Stimulated activated naive B cell treated with anti-CD40 and anti-IgM and Interleukin-4, amounts not matched to agents 10 μg/mL and 1 μg/mL and 100 μg/mL, for 72 hours (primary cell): ENCODE measurements at places on chromosomes 16 and 17.
A peak's percentile ranks its signal among the peaks of the same experiment; 100 is the strongest.

GRCh38 chr16:84593825-84594724 is 23.8 kb downstream of the COTL1 start:
- H3K36me3 ChIP-seq = peaks cover 61% of the 10 kb centered on the region
- DNase-seq = peak; percentile 78
- H3K4me3 ChIP-seq = peak overlapping the region; percentile 73
- peak overlapping the region; percentile 94 for H3K27ac ChIP-seq

DNA sequence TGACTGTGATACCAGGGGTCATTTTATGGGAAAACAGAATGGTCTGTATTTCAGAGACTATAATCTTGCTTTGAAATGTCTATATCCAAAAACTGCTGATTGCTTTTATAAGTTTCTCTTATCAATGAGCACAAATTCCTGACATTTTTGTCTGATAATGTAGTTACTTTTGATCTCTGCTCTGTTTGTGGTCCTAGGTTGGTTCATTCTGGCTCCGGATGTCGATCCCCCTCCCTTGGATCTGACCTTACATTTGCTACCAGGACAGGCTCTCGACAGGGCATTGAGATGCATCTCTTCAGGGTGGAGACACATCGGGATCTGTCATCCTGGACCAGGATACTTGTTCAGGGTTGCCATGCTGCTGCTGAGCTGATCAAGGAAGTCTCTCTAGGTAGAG is 27.3 kb upstream of the VPS4A start:
- H3K27me3 ChIP-seq = no peaks in the 10 kb centered on the region
- H3K4me3 ChIP-seq = no peak overlapping the region
- DNase-seq = no peak
- no peaks in the 10 kb centered on the region for H3K4me1 ChIP-seq
- no peak overlapping the region for H3K27ac ChIP-seq
- H3K36me3 ChIP-seq = no peaks in the 10 kb centered on the region

GRCh38 chr17:57242148-57242547 is 14.2 kb upstream of the MSI2 start:
- no peak overlapping the region for H3K4me3 ChIP-seq
- H3K27ac ChIP-seq = no peak overlapping the region

DNA sequence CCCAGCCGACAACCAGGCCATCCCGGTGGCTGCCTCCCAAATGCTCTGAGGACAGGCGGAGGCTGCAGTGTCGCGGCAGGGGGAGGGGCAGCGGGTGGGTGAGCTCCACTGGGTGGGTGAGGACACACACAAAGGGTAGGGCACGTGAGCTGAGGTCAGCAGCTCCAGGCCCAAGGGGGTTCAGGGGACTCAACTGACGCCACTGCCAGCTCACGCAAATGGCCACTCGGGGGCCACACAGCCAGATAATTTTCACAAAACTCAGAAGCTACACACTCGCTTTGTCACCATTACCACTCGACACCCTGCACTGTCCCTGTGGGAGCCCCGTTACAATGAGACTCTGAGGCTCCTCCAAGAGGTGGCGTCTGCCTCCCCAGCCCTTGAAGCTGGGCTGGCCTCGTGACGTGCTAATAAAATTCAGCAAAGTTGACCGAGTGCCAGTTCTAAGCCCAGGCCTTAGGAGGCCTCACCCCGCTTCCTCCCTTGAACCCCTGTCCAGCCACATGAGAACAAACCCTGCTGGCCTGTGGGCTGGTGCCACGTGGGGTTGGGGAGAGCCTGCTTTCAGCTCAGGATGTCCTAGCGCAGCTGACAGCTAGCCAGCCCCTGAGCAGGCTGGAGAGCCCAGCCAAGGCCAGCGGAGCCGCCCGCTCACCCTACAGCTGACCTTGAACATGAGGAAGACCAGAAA is 56.9 kb downstream of the RMI2 start:
- no peak overlapping the region for H3K4me3 ChIP-seq
- H3K27me3 ChIP-seq = peaks cover 4% of the 10 kb centered on the region
- H3K27ac ChIP-seq = no peak overlapping the region
- DNase-seq = no peak

GRCh38 chr17:8465356-8465755 is 29.7 kb downstream of the NDEL1 start:
- DNase-seq = no peak
- H3K27ac ChIP-seq = peak overlapping the region; percentile 73
- no peaks in the 10 kb centered on the region for H3K27me3 ChIP-seq
- H3K4me1 ChIP-seq = peaks cover 28% of the 10 kb centered on the region

DNA sequence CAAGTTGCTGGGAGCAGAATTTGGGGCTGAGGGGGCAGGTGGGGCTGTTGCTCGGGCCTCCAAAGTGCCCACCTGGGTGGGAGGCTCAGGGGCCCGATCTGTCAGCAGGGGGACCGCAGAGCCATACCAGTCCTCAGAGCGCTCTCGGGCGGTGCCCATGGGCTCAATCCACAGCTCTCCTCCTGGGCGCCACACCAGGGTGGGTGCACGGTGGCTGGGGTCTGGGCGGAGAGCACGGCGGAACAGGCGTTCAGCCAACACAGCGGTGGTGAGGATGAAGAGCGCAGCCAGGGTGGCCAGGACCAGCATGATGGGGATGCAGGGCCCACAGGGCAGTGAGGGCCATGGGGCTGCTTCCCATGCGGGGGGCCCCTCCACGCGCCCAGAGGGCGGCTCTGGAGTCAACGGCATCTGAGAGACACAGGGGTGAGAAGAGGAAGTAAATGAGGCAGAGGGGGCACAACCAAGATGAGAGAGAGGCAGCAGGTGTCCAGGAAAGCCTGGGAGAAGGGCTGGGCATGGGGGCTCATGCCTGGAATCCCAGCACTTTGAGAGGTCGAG is 1.2 kb downstream of the C16orf54 start:
- H3K27me3 ChIP-seq = no peaks in the 10 kb centered on the region
- no peak for DNase-seq
- peaks cover 21% of the 10 kb centered on the region for H3K36me3 ChIP-seq
- peak overlapping the region; percentile 99 for H3K27ac ChIP-seq

DNA sequence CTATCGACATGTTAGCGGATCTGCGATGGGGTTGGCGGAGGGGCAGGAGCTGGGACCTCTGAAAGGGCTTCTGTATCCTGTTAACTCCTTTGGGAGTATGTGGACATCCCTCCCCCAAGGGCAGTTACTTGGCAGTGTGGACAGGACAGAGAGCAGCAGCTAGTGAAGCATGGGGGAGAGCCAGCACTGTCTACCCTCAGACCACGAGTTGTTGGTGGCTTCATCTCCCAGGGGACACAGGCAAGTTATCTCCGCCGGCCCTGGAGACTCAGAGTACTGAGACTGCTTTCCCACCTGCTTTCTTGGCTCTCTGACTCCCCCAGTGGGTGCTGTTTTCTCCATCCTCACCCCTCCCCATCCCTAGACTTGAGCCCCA is 5.3 kb upstream of the GFAP start:
- no peak for DNase-seq
- no peak overlapping the region for H3K27ac ChIP-seq
- H3K4me3 ChIP-seq = peak overlapping the region; percentile 26
- H3K36me3 ChIP-seq = no peaks in the 10 kb centered on the region

- H3K36me3 ChIP-seq = no peaks in the 10 kb centered on the region
- H3K4me3 ChIP-seq = no peak overlapping the region
- no peaks in the 10 kb centered on the region for H3K4me1 ChIP-seq
- no peak for DNase-seq
- H3K27ac ChIP-seq = no peak overlapping the region
Measured at GRCh38 chr16:48022496-48022895, 133.3 kb downstream of the ABCC12 start.

- no peak for DNase-seq
- peaks cover under 1% of the 10 kb centered on the region for H3K27me3 ChIP-seq
- peak overlapping the region; percentile 95 for H3K27ac ChIP-seq
- peaks cover 6% of the 10 kb centered on the region for H3K36me3 ChIP-seq
Measured at GRCh38 chr17:44343510-44344209, 1.4 kb upstream of the GRN start.

DNA sequence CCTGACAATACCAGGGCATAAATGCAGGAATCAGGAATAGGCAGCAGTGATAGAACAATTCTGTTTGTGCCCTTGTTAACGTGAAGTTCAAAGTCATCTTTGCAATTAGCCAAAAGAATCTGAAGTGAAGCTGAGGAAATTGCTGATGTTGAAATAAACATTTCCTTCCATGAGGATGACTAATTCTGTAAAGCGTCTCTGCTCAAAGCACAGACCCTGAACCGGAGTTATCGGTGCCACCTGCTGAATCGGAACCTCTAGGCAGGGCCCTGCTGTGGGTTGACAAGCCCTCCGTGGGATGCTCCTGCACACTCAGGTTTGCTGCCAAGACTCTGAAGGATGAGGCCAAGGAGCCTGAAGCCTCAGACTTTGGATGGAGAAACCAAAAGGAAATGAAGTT is 37.0 kb upstream of the CDH1 start:
- H3K27me3 ChIP-seq = peaks cover 4% of the 10 kb centered on the region
- peaks cover 2% of the 10 kb centered on the region for H3K36me3 ChIP-seq
- H3K27ac ChIP-seq = no peak overlapping the region
- no peak for DNase-seq

- no peak for DNase-seq
- no peak overlapping the region for H3K27ac ChIP-seq
- no peak overlapping the region for H3K4me3 ChIP-seq
- H3K27me3 ChIP-seq = peaks cover 56% of the 10 kb centered on the region
- H3K4me1 ChIP-seq = no peaks in the 10 kb centered on the region
Measured at GRCh38 chr17:34511931-34512330, 67.5 kb upstream of the TMEM132E start.

- peaks cover 41% of the 10 kb centered on the region for H3K4me1 ChIP-seq
- H3K36me3 ChIP-seq = no peaks in the 10 kb centered on the region
Measured at GRCh38 chr16:85978291-85978775, 79.4 kb downstream of the IRF8 start.

DNA sequence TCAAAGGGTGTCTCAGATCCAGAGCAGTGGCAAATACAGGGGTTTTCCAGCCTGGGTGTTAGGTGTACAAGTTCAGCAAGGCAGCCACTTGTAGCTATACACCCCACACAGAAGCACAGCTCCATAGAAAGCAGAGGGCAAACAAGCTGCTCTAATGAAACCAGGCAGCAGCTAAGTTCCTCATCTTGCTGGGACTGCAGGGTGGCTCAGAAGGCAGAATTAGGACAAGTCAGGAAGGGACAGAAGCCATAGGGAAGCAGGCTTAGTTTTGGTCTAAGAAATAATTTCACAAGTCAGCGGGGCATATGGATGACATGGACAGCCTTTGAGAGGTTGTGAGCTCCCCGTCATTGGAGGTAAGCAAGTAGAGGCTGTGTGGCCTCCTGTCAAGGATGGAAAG is 23.7 kb downstream of the CNGB1 start:
- no peak overlapping the region for H3K4me3 ChIP-seq
- peaks cover 9% of the 10 kb centered on the region for H3K27me3 ChIP-seq
- H3K36me3 ChIP-seq = no peaks in the 10 kb centered on the region
- no peak overlapping the region for H3K27ac ChIP-seq

DNA sequence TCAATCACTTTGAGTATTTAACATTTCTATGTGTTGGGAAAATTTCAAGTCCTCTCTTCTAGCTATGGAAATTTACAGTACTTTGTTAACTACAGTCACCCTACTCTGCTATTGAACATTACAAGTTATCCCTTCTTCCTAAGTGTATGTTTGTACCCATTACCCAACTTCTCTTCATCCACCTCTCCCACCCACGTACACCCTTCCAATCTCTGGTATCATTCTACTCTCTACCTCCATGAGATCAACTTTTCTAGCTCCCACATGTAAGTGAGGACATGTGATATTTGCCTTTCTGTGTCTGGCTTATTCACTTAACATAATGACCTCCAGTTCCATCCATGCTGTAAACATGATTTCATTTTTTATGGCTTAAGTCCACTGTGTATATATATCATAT is 3.2 kb upstream of the ZNF688 start:
- H3K27me3 ChIP-seq = no peaks in the 10 kb centered on the region
- peaks cover 4% of the 10 kb centered on the region for H3K36me3 ChIP-seq
- no peak for DNase-seq
- H3K4me1 ChIP-seq = peaks cover 10% of the 10 kb centered on the region
- no peak overlapping the region for H3K4me3 ChIP-seq

DNA sequence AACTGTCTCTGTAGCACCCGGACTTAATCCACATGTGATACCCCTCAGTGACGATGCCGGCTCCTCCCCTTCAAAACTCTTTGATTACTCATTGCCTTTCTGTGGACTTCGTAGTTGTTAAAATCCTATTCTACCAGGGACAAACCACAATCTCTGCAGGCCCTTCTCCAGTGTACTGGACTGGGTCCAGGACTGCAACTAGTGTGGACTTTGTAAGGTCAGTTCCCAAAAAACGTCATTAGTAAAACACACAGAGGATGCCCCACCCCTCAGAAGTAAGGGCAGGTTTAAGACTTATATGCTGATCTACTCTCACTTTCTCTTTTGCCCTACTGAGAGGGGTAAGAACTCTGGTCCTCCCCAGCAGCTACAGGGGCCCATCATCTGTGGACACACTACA is 10.5 kb upstream of the NUDT7 start:
- no peak overlapping the region for H3K4me3 ChIP-seq
- no peaks in the 10 kb centered on the region for H3K4me1 ChIP-seq
- DNase-seq = no peak

GRCh38 chr16:19854543-19854876 is 30.1 kb downstream of the GPRC5B start:
- H3K27me3 ChIP-seq = no peaks in the 10 kb centered on the region
- H3K4me3 ChIP-seq = no peak overlapping the region

DNA sequence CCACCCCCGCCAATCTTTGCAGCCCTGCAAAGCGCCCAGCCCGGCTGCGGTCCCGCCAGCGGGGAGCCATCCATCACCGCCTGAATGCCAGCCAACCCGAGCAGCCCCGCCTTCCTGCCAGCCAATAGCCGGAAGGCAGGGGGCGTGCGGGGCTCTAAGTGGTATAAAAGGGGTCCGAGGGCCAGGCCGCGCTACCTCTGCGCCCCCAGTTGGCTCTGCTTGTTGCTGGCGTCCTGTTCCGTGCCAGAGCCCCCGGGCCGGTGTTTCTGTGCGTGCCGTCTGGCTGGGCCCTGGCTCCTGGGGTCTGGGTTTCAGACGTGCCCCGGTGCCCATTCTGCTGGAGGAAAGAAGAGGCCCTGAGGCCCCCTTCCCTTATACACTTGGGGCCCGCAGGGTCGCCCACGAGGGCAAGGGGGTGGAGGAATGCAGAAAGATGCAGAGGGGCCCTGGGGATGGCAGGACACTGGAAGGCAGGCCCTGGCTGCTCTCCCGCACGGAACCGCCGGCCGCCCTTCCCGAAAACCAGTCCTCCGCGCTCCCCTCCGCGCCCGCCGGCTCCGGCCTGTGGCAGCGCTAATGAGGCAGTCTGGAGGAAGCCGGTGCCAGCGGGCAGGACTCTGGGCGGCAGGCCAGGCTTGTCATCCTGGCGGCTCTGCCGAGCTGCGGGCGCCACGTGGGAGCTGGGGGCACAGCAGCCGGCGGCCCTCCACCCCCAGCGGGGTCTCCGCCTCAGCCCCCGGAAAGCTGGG is 14.0 kb downstream of the COPZ2 start:
- peaks cover 59% of the 10 kb centered on the region for H3K27me3 ChIP-seq
- no peaks in the 10 kb centered on the region for H3K36me3 ChIP-seq
- peak overlapping the region; percentile 54 for H3K27ac ChIP-seq
- H3K4me3 ChIP-seq = peak overlapping the region; percentile 77

- DNase-seq = no peak
- no peak overlapping the region for H3K4me3 ChIP-seq
Measured at GRCh38 chr16:64889446-64889845, 232.4 kb downstream of the CDH11 start.

GRCh38 chr16:57413301-57413730 is 8.7 kb downstream of the CCL17 start:
- peak overlapping the region; percentile 91 for H3K4me3 ChIP-seq
- H3K27ac ChIP-seq = peak overlapping the region; percentile 98
- H3K27me3 ChIP-seq = no peaks in the 10 kb centered on the region
- H3K4me1 ChIP-seq = peaks cover 93% of the 10 kb centered on the region
- H3K36me3 ChIP-seq = peaks cover 51% of the 10 kb centered on the region
